ENCODE measurements at places on chromosomes 12 and 14.

DNA sequence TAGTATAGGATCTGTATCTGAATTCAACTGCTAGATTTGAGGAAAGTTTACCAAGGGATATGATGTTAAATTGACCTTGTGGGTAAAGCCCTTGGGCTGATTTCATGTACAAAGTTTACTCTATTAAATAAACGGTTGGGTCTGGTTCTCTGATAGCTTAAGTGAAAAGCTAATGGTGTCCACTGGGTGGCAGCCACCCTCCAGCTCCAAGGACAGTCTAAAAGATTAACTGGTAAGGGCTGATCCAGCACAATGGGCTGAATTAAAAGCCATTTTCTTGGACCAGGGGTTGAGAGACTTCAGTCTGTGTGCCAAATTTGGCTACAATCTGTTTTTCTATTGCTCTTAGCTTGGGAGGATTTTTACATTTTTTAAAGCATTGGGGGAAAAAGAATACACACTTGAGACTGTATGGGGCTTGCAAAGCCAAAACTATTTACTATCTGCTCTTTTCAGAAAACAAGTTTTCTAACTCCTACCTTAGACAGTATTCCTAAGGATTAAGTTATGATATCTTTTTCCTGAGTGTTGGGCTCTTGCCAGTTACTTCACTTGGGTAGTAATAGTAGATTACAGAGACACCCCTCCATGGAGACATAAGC lies 116.5 kb downstream of the GPHN start:
- DNase-seq, result peak; percentile 82

- no peak for DNase-seq
These were observed 138.1 kb downstream of the BCL11B start for GRCh38 chr14:99133636-99134515.

- no peak for DNase-seq
These were observed 694.0 kb upstream of the USP15 start for GRCh38 chr12:61566183-61566582.

GRCh38 chr12:102425109-102426039 lies 55.0 kb downstream of the IGF1 start:
- no peak for DNase-seq

GRCh38 chr14:98173305-98173704 lies 1098.7 kb downstream of the BCL11B start:
- no peak for DNase-seq

GRCh38 chr12:111558107-111558376 lies 41.1 kb downstream of the ATXN2 start:
- DNase-seq, result peak; percentile 53

GRCh38 chr14:64915797-64916196 lies 1.5 kb downstream of the CHURC1 start:
- no peak for DNase-seq

DNA sequence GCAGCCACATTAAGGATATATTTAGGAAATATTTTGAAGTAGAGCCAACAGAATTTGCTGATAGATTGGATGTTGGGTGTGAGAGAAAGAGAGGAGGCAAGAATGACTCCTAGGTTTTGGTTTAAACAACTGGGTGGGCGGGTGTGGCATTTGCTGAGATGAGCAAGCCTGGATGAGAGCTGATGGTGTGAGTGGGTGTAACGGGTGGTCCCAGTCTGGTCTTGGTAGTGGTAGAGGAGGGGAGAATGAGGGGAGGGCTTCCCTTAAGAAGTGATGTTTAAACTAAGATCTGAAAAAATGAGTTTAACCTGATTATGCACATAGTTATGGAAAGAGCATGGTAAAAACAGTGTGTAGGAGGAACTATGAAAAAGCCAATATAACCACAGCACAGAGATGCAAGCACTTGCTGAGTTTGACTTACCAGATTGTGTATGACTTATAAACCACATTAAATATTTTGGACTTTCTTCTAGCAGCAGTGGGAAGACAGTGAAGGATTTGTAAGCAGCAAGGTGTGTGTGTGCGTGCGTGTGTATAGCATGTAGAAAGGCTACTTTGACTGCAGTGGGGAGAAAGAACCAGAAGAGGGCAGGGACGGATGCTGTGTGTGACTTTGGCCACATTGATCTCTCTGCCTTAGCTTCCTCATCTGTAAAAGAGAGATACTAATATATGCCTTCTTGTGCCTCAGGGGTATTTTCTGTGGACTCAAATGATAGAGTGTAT lies 139.7 kb downstream of the PRIMA1 start:
- no peak for DNase-seq

GRCh38 chr14:101970830-101971400 lies 6.5 kb downstream of the DYNC1H1 start:
- no peak for DNase-seq

GRCh38 chr14:23377573-23378563 lies 1.0 kb downstream of the CMTM5 start:
- DNase-seq, result no peak

DNA sequence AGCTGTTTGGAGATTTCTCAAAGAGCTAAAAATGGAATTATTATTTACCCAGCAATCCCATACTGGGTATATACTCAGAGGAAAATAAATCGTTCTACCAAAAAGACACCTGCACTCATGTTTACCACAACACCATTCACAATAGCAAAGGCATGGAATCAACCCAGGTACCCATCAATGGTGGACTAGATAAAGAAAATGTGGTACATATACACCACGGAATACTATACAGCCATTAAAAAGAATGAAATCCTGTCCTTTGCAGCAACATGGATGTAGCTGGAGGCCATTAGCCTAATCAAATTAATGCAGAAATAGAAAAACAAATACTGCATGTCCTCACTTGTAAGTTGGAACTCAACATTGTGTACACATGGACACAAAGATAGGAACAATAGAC lies 37.9 kb downstream of the WBP11 start:
- no peak for DNase-seq

- no peak for DNase-seq
These were observed 136.3 kb downstream of the DYRK2 start for GRCh38 chr12:67784831-67785230.

DNA sequence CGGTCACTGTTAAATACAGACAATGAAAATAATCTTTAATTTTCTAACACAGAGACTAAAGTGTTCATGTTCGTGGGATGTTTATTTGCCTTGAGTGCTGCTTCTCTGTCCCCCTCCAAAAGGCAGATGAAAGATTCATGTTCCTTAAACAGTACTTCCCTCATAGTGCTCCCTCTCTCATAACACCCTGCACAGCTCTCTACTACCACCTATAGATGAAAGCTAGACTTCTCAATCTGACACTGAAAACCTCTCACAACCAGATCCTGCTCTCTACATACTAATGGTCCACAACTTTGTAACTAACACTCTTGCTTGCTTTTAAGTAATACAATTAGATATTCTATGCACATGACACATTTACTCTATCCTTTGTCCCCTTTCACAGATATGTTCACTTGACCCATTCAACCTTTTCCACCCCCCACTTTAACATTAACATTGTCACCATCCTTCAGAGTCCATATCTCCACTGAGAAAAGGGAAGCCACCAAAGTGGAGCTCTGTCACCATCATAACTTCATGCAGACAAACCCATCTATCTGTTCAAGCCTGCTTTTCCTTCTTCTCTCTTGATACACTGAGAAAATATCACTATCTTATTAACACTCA lies 266.4 kb upstream of the USP15 start:
- DNase-seq, result no peak

DNA sequence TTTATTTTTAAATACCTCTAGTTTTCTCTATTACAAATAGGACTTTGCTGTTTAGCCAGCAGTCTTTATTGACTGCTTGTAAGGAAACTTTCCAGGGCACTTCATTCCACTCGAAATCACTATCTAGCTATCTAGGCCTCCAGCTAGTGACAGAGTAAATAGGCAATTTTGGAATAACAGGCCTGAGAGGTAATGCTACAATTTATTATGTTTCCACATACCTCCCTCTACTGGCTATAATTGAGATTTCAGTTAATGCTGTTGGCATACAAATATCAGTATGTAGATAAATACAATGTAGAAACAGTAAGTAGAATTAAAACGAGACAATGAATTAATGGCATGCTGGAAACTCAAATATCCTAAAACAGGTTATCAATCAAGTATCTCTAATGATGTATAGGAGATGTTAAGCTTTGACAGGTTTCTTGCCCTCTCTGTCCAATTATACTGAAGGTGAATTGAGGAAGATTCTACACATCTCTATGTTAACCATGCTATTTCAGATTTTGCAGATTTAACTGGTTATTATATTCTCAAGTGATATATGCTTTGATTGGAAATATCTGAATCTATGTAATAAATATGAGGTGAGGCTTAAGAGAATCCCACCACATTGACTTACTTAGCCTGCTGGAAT lies 7.2 kb downstream of the DTD2 start:
- DNase-seq, result peak; percentile 65

GRCh38 chr14:102209224-102209966 lies 69.7 kb downstream of the WDR20 start:
- no peak for DNase-seq

DNA sequence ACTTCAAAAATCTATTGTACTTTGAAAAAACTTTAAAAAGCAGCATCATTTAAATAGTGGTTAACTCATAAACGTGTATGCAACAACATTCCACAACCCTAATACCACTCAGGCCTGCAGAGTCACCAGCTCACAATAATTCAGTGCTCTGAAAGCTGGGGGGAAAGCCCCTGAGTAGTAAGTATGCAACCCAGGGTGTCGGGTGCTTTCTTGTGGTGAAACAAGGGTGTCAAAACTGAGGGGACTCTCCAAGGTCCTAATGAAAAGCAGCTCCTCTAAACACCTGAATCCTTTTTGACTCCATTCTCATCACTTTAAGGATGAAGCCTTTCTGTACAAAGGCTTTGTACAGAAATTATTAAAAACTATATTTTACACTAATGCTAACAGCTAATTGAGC lies 33.7 kb downstream of the FGFR1OP2 start:
- DNase-seq, result no peak

DNA sequence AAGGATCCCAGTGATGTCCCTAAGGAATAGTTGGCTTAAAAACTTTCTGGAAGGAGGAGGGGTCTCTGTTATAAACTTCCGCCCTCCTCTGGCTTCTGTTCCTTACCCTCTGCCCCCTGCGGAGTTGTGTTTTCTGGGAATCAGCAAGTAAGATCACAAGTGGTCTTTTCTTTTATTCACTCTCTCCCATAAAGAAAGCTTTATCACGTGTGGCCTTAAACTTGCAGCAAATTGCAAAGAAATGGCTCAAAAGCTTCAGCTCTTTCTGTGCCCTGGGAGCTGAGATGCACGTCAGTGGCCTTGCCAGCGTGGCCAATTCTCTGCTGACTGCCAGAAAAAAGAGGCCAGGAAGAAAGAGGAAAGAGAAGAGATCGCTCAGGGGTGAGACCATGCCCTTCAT lies at the start of gene SLCO1C1:
Gene SLCO1C1 (plus strand): TSS at position 101 of the 400 bp plus-strand sequence. CDS start 4,245 bp downstream, outside the sequence.
- DNase-seq, result no peak

DNA sequence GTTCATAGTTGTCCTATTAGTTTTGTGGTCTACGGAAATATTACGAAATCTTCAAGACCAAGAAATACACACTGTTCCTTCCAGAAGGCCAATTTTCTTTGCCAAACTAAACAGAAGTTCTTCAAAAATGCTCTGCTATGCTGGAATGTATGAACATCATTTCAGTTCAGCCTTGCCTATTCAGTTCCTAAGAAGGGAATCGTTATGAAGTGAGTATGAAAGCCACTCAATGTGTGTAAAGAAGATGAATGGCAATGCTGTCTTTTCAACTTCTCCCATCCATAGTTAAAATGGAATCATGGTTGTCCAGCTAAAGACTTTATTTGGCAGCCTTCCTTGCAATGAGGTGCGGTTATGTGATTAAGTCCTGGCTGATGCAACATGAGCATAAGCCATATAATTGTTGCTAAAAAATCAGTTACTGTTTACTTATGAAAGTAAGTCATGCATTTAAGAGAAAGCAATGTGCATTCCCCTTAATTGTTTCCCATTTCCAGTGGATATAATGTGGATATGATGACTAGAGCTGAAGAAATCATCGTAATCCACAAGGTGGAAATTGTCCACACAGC lies 73.8 kb upstream of the PTPRR start:
- DNase-seq, result peak; percentile 97

GRCh38 chr12:3137268-3137781 lies 60.1 kb downstream of the TSPAN9 start:
- DNase-seq, result peak; percentile 30

DNA sequence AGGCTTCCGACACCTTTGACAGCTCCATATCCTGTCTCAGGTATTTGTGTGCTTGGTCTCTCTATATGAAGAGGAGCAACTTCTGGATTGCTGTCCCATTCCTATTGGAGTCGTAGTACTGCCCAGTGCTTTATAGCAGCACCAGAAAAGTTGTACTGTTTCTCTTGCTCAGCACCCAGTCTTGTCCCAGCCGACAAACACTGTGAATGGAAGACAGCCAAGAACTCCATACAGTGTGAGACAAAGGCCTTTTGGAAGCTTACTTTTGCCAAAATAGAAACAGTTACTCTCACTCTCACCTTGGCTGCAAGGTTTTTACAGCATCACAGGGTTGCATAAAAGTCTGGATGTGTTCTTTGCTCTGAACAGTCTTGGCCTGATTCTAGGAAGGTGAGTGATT lies 105.3 kb downstream of the TGFB3 start:
- DNase-seq, result peak; percentile 53

DNA sequence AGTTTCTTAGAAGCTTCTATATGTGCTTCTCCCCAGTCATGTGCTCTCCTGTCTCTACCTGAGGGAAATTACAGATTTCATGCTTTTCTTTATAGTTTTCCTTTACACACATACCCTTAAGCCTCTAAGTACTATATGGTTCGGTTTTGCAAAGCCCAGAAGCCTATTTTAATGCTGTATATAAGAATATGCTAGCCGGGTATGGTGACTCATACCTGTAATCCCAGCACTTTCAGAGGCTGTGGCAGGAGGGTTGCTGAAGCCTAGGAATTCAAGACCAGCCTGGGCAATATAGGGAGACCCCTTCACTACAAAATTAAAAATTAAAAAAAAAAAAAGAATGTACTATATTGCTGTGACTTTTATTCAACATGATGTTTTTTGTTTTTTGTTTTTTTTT lies 15.4 kb downstream of the DGLUCY start:
- DNase-seq, result no peak

GRCh38 chr14:74525361-74525851 lies 31.8 kb downstream of the ISCA2 start:
- no peak for DNase-seq

DNA sequence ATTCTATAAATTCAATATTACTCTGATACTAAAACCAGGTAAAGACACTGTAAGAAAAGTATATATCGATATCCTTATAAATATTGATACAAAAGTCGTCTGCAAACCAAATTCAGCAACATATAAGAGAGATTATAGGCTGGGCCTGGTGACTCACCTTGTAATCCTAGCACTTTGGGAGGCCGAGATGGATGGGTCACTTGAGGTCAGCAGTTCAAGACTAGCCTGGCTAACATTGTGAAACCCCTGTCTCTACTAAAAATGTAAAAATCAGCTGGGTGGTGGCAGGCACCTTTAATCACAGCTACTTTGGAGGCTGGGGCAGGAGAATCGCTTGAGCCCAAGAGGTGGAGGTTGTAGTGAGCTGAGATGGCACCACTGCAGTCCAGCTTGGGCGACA lies 13.5 kb upstream of the TUBA1C start:
- DNase-seq, result no peak

GRCh38 chr14:98197933-98198332 lies 1074.1 kb downstream of the BCL11B start:
- DNase-seq, result no peak

- no peak for DNase-seq
These were observed 53.0 kb downstream of the TRIM9 start for GRCh38 chr14:51041883-51042282.

- DNase-seq, result no peak
These were observed 18.3 kb upstream of the SLC38A2 start for GRCh38 chr12:46390881-46391280.

Data from fibroblast of lung (primary cell).